ENCODE measurements at places on chromosomes 13 and 19.

DNA sequence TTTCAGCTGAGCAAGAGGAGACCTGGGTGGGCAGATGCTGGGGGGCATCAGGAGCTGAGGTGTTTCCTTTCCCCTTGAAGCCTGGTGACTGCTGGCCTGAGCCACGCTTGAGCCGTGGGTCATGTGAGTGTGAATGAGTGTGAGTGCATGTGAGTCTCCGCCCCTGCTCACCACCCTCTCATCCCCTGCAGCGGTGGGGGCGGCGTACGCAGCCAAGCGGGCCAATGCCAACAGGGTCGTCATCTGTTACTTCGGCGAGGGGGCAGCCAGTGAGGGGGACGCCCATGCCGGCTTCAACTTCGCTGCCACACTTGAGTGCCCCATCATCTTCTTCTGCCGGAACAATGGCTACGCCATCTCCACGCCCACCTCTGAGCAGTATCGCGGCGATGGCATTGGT lies 5.2 kb downstream of the B3GNT8 start:
- DNase-seq: no peak

DNA sequence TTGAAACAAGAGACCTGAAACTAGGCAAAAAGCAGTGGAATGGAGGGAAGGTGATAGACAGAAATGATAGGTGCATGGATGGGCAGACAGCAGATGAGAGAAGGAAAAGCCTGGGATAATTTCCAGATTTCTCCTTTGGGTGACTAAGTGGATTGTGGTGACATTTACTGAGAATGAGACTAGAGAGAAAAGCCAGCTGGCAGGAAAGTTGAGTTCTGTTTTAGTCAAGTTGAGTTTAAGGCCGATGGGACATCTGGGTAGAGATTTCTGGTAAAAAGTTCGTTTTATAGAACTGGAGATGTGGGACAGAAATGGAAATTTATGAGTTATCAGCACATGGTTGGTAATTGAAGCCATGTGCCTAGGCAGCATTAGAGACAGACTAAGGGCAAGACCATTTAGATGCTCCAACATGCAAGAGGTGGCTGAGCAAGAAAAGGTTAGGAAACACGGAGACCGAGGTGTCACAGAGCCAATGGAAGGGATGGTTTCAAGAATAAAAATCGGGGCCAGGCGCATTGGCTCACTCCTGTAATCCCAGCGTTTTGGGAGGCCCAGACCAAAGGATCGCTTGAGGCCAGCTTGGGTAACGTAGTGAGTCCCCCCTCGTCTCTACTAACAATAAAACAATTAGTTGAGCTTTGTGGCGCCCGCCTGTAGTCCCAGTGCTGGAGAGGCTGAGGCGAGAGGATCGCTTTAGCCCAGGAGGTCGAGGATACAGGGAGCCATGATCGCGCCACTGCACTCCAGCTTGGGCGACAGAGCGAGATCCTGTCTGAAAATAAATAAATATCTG lies 9.6 kb upstream of the DGKH start:
- DNase-seq: no peak

DNA sequence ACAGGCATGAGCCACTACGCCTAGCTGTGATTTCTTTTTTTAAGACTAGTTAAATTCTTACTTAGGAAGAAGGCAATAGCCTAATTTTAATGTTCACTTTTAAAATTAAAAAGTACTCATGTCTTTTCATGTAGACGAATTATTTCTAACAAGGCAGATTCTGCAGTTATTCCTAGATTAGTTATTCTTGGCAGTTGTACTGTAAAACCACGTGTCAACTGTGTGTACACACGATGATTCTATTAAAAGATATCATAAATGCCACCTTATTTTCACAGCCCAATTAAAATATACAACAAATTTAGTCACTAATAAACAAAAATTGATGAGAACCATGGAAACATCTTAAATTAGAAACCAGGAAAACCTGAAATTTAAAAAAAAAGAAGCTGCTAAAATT lies 10.6 kb upstream of the FOXO1 start:
- DNase-seq: no peak

DNA sequence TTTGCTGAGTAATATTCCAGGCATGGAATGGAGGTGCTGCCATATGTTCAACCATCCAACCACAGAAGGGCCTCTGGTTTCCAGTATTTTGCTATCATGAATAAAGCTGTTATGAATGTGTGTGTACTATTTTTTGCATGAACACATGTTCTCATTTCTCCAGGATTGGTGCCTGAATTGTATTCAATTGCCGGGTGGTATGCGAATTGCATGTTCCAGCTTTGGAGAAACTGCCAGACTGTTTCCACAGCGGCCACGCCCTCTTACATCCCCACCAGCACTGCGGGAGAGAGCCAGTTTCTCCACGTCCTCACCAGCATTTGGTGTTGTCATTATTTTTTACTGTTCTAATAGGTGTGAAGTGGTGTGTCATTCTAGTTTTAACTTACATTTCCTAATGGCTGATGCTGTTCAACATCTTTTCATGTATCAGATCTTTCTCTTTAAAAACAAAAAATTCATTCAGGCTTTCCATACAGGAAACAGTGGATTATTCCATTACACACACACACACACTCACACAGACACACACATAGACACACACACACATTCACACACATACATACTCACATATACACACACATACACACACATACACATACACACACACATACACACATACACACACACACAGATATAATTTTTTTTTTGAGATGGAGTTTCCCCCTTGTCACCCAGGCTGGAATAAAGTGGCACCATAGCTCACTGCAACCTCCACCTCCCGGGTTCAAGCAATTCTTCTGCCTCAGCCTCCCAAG lies 154.1 kb downstream of the PTPRS start:
- DNase-seq: no peak

DNA sequence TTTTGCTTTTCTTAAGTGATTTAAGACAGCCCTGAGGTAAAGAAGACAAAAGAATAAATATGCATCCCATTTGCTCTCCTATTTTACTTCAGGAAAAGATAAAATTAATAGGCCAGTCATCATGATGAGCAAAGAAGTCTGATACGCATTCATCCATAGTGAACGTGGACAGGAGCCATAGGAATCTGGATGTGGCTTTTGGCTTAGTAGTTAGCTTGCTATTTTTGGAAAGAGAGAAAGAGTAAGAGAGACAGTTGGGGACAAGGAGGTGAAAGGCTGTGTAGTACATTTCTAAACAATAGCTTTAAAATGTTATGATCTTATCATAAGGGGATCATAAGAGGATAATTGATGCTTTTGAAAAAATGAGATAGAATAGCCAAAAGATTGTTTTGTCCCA lies 545.2 kb downstream of the IRS2 start:
- DNase-seq: no peak

- no peak for DNase-seq
Observed at GRCh38 chr19:14434543-14435319, 1.6 kb downstream of the PKN1 start.

DNA sequence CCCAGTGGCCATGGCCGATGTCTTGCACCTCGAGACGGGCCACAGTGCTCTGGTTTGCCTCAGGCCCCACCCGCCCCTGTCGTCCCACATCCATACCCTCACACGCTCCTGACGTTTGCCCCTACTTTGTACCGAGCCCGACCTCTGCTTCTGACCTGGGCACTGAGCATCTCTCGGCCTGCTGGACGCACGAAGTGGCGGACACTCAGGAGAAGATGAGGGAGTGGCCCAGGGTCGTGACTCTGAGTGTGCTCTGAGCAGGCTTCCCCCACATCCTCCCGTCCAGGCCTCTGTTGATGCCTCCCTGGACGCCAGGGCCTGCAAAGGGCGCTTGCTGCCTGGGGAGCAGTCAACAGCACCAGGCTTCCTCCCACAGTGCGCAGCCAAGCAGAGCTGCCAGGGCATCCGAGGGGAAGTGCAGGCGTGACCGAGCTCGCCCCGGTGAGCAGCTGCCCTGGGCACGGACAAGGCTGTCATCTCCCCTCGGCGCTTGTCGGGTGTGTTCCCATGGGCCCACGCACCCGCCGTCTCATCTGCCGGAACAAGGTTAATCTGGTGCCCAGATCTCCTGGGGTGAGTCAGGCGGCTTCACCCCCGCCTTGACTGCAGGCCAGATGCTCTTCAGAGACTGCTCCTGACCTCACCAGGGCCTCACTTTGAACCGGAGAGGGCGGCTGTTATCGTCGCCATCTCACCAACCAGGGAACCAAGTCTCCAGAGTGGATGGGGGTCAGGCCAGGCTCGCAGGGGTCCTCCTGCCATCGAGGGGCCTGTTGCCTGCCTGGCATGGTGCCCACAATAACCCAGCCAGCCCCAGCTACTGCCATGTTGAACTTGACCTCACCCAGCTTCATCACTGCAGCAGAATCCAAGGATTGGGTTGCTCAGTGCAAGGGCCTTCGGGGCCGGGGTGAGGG lies 27.2 kb downstream of the COMP start:
- no peak for DNase-seq

DNA sequence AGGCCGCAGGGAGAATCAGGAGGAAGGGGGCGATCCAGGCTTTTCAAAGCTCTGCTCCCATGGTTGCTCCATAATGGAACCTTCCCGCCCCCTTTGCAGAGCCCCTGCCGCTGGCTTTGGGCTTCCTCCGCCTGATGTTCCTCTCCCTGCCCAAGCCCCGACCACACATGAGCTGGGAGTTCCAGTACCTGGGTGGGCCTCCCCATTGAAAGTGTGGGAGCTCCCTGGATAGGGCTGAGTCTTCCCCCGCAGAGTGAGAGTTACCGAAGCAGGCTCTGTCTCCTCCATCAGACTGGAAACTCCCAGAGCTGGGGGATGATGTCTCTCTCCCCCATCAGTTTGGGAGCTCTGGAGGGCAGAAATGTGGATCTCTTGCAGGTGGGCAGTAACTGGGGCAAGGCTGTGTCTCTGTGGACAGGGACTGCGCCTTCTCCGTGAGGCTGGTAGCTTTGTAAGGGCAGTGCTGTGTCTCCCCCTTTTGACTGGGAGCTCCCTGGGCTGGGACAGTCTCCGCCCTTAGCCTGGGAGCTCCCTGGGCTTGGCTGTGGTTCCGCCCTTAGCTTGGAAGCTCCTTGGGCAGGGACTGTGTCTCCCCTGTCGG lies 722 bp downstream of the DCAF15 start:
- DNase-seq: peak; percentile 30

DNA sequence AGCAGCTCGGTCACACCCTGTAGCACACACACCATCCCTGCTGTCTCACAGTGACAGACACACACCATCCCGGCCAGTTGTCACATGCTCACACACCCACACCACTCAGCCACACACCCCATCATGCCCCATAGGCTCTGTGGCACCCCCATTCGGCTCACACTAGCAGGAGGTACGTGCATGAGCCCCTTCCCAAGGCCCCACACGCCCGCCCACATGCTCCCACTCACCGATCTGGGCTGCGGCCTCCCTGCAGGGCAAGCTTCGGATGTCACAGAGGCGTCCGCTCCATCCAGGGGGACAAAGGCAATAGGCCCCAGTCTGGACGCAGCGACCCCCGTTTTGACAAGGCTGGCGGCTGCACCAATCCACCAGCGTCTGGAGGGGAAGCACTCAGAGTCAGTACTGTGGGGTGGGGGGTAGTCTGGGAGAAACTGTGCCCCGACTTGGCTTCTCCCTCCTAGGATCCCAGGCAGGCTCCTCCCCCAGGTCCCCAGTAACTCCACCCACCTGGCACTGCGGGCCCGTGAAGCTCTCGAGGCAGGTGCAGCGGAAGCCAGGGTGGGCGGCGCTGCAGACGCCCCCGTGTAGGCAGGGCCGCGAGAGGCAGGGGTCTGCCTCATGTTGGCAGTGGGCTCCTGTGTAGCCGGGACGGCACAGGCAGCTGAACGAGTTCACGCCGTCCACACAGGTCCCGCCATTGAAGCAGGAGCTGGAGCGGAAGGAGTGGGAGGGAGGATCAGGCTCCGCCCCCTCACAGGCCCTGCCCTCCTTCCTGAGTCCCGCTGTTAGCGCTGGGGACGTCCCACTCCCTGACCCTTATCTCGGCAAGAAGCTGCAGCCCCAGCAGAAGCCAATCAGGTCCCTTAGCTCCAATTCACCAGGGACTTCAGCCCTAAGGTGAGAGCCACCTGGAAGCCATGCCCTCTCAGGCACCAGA lies 20.1 kb downstream of the NOTCH3 start:
- DNase-seq: no peak

DNA sequence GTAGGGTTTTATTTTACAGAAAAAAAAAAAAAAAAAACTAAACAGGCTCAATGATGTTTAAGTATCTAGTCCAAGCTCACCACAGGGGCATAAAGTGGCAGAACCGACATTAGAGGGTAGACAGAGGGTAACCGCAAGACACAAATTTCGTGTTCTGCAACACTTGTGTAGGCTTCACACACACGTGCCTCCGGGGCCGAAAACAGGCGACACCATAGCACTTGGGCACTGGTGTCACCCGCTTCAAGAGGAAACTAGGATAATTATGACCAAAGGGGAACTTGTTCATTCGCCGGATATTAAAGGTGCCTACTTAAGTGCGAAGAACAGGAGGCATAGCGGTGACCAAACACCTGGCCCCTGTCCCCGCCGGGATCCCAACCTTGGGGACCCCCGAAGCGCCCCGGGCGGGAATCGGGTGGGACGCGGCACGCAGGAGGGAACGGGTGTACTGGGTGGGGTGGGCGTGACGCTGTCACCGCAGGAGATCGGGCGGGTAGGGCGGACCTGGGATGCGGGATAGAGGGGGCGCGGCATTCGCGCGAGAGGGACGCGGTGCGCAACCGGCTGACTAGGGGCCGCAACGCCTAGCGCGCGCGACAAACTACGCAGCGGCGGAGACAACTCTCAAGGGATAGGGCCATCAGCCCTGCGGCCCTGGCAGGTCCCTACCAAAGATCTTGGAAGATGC lies 558 bp downstream of the MZT1 start:
- DNase-seq: peak; percentile 45

DNA sequence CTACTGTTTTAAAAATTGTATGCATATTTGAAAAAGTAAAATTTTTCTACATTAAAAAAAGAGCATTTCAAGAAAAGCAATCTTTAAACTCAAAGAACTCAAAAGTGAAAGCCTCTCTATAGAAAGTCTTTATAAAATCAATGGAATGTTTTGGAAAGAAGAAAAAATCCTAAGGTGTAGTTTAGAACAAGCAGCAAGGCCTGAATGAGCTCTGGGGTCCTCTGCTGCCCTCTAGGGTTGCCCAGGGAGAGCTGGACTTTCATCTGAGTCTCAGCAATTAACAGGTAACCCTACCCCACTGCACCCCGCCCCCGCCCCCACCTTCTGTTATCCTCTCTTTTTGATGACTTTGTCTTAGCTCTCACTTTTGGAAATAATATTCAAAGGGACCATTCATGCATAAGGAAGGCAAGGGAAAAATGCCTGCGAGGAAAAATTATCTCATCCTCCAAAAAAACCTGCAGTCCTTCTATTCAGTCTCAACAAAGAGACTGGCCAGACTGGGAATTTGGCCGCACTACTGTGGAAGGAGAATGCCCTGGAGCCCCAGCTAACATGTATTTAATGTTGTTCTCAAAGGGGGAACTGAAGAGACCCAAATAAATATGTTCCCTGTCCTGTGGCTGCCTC lies 24.1 kb downstream of the SLC25A30 start:
- DNase-seq: peak; percentile 34

- DNase-seq: no peak
Observed at GRCh38 chr19:31139871-31140505, 209.2 kb downstream of the TSHZ3 start.

DNA sequence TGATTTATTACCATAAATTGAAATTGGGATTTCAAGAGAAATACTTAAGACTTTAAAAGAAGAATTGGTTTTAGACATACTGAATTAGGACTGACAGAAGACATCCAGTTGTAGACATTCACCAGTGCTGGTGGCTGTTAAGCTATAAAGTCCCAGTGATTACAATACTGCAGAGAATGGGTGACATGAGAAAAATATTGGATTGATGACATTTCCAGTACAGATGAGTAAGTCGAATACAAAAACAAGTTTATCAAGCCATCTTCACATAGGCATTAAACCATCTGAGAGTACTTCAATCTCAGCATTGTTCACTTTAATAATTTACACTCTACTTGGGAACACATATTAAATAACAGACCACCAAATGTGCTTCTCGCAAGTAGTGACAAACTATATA lies 66.8 kb downstream of the TBC1D4 start:
- no peak for DNase-seq
